Epithelial cell of umbilical artery (primary cell): ENCODE measurements at places on chromosomes 2 and 18. TPM values are rescaled to one million over a fixed set of nuclear protein-coding genes. Genes with fewer than 3 reads are reported as not detected.

The TUBA4B gene
- total RNA-seq = not detected in 2 replicates

The PIK3C3 gene
- 38.7 and 46.2 TPM in 2 replicates for total RNA-seq

The TEX44 gene
- not detected in 2 replicates for total RNA-seq

The RPRM gene
- not detected in 2 replicates for total RNA-seq

The TAF1B gene
- 34.4 and 40.3 TPM in 2 replicates for total RNA-seq

The CREG2 gene
- total RNA-seq = 0.76 and 0.97 TPM in 2 replicates

The DSG1 gene
- not detected in 2 replicates for total RNA-seq

The RAB6C gene
- total RNA-seq = not detected in 2 replicates

The INHA gene
- not detected in 2 replicates for total RNA-seq

The TRPM8 gene
- 0.15 TPM in 1 of 2 replicates, not detected in the other for total RNA-seq

The AQP12A gene
- total RNA-seq = not detected in 2 replicates

The COLEC12 gene
- 27.1 and 27.9 TPM in 2 replicates for total RNA-seq

The PARD3B gene
- 5.8 and 7.9 TPM in 2 replicates for total RNA-seq

The MRO gene
- not detected in 2 replicates for total RNA-seq

The LONRF2 gene
- total RNA-seq = 0.15 TPM in 1 of 2 replicates, not detected in the other

The SLC4A3 gene
- total RNA-seq = under 0.01 TPM in 1 of 2 replicates, not detected in the other

The SIX2 gene
- total RNA-seq = 0.32 and 0.91 TPM in 2 replicates

The MAPK4 gene
- not detected in 2 replicates for total RNA-seq

The GPAT2 gene
- 8.8 and 10.3 TPM in 2 replicates for total RNA-seq

The PKDCC gene
- 12.3 and 16.6 TPM in 2 replicates for total RNA-seq

The CEP192 gene
- total RNA-seq = 24.4 and 28.1 TPM in 2 replicates

The RAB1A gene
- total RNA-seq = 109 and 123 TPM in 2 replicates

The GCG gene
- not detected in 2 replicates for total RNA-seq

The C2orf66 gene
- under 0.01 TPM in 1 of 2 replicates, not detected in the other for total RNA-seq

The ICOS gene
- total RNA-seq = not detected in 2 replicates

The AOX1 gene
- total RNA-seq = 0.32 and 2.0 TPM in 2 replicates

The MEP1B gene
- total RNA-seq = not detected in 2 replicates

The MDH1B gene
- under 0.01 and 0.61 TPM in 2 replicates for total RNA-seq

The GPR45 gene
- not detected in 2 replicates for total RNA-seq

The UGT1A4 gene
- not detected in 2 replicates for total RNA-seq

The ALPI gene
- not detected in 2 replicates for total RNA-seq

The INPP1 gene
- total RNA-seq = 9.4 and 23.7 TPM in 2 replicates

The TEKT4 gene
- total RNA-seq = not detected in 2 replicates

The CAPN13 gene
- not detected in 2 replicates for total RNA-seq

The CAPN14 gene
- total RNA-seq = under 0.01 TPM in 2 replicates

The RNF125 gene
- 0.30 and 0.65 TPM in 2 replicates for total RNA-seq
